ENCODE measurements at places on chromosomes 13 and 19.
A peak's percentile ranks its signal among the peaks of the same experiment; 100 is the strongest.

- DNase-seq: no peak
Measured at GRCh38 chr19:47434088-47434487, 14.8 kb upstream of the MEIS3 start.

GRCh38 chr19:13899912-13900584 lies 5.9 kb downstream of the BRME1 start:
- no peak for DNase-seq

- DNase-seq: peak; percentile 78
Measured at GRCh38 chr19:38658462-38659306, 11.2 kb downstream of the ACTN4 start.

DNA sequence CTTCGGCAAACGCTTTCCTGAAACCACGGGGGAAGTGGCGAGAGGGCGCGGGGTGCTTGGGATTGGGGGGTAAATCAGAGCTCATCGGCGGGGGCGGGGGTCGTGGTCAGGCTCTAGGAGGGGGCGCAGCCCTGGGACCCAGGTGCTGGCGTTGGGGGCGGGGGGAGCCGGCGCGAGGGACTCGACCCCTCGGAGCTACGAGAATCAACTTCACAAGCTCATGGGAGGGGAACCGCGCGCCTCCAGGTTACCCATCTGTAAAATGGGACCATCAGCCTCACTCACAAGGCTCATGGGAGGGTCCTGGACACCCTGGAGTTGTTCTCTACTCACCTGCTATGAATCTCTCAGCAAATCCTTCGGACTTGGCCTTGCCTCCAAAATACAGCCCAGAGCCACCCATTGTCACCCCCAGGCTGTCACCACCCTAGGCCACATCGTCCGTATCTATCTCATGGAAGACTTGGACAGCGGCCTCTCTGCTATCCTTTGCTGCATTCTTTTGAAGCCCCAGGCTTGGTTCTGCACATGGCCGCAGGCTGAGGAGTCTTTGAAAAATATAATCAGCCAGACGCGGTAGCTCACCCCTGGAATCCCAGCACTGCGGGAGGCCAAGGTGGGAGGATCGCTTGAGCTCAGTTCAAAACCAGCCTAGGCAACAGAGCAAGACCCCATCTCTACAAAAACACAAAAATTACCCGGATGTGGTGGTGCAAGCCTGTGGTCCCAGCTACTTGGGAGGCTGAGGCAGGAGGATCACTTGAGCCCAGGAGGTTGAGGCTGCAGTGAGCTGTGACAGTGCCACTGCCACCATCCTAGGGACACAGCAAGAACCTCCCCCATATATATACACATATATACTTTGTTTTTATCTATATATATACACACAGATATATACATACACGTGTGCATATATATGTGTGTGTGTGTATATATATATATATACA lies 939 bp upstream of the RANBP3 start:
- no peak for DNase-seq

DNA sequence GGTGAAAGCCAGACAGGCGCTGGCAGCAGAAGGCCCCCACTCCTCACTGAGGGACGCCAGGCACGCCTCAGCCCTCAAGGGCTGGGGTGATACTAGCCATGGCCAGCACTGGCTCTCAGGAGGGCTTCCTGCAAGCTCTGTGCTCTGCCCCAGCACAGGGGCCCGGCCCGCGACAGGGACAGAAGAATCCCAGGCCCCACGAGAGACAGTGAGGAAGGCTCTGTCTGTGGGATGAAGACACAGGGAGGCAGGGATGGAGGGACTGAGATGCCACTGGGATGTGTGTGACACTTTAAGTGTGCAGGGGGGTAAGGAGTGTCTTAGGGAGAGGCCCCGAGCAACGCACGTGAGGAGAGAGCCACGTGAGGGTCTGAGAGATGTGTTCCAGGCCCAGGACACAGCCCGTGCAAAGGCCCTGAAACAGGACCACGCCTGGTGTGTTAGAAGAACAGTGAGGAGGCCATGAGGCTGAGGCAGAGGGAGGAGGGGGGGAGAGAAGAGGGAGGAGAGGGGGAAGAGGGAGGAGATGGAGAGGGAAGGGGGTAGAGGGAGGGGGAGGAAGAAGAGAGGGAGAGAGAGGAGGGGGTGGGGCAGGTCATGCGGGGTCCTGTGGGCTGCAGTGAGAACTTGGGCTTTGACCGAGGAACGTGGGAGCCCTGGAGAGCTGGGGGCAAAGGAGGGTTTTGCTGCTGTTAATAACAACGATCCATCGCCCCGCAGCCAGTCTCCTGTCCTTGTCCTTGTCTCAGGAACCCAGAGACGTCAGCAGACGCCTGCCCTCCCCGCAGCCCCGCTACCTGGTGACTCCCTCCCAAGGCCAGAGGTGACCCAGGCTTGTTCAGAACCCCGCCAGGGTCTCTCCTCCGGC lies 7.2 kb downstream of the RPL36 start:
- DNase-seq: no peak

- DNase-seq: no peak
Measured at GRCh38 chr13:30915691-30916541, 9.8 kb downstream of the MEDAG start.

DNA sequence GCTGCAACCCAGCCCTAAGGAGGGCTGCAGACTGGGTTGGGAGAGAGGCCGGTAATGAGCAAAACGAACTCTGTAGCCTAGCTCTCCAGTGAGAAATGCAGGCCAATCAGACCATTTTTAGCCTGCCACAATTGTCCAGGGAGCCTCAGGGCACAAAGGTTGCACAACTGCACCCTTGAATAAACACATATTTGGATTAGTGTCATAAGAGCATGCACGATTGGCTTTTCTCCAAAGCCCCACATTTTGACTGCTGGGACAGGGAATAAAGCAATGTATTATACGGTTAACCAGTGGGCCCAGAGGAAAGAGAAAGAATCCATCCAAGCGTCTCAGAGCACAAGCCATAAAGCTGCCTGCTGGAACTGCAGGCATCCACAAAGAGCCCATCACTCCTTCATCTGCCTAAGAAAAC lies 729.4 kb upstream of the SGCG start:
- DNase-seq: no peak

DNA sequence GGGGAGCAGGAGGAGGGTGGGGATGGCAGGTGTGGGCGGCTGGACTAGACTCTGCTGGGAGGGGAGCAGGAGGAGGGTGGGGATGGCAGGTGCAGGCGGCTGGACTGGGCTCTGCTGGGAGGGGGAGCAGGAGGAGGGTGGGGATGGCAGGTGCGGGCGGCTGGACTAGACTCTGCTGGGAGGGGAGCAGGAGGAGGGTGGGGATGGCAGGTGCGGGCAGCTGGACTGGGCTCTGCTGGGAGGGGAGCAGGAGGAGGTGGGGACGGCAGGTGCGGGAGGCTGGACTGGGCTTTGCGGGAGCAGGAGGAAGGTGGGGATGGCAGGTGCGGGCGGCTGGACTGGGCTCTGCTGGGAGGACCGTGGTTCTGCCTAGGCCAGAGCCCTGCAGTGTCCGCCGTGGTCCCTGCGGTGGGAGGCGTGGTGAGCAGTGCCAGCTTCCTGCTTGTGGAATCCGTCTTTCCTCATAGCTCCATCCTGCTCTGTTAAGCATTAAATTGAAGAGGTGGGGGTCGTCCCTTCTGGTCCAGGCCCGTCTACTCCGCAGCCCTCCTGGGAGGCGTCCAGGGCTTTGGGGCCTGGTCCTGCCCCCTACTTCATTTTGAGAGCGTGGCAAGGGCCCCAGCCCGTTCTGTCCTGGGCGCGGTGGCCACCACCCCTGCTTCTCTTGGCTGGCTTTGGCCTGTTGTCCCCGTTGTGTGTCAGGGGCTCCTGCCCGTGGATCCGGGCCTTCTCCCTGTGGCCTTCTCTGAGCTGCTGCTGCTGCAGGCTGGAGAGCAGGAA lies 4.7 kb downstream of the SPPL2B start:
- DNase-seq: peak; percentile 94

DNA sequence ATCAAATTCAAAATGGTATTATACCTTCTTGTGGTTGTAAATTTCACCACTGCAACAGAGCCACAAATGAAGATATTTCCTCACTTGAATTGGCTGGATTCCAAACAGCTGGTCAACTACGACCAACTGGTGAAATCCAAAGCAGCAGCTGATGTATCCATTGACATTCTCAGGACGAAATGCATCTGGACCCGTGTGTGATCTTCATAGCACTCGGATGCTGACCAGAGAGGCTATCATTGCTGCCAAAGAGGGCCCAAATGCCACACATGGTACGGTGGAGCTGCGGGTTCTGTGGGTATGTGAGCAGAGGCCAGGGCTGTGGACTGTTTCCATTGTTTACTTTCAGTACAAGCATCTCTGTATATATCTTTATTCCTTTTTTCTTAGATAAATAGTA lies 25.6 kb upstream of the PCCA start:
- DNase-seq: no peak

DNA sequence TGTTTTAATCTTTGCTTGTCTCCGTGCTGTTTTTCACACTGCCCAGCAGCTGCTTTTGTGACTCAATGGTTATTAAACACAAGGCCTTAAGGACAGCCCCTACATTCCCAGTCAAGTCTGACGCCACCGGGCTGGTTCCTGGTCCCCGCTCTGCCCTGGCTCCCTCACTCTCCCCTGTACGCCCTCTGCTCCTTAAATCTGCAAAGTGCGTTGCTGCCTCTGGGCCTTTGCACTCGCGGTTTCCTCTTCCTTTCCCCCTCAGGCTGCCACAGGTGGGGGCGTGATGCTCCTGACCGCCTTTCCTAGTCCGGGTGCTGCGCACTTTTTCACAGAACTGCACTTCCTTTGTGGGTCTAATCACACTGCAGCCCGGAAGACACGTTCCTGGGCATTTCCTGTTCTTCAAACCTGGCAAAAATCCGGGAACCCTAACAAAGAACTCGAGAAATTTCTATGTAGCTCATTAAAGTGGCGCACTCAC lies 25.6 kb downstream of the NOSIP start:
- no peak for DNase-seq

GRCh38 chr19:3119693-3120380 lies 16.0 kb upstream of the GNA15 start:
- no peak for DNase-seq

GRCh38 chr19:5339198-5339949 lies 1.2 kb downstream of the PTPRS start:
- DNase-seq: no peak

DNA sequence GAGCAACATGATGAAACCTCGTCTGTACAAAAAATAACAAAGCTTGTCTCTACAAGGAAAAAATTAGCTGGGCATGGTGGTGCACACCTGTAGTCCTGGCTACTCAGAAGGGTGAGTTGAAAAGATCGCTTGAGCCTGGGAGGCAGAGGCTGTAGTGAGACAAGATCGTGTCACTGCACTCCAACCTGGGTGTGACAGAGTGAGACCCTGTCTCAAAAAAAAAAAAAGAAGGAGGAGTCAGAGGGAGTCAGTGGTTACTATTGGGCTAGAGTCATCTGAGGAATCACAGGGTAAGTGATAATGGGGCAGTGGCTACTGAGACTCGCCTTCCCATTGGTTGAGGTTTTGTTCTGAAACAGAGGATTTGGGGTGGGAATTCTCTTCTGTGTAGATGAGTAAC lies 1.9 kb upstream of the GPI start:
- DNase-seq: no peak
